ENCODE measurements at places on chromosomes 7 and 10. TPM values are rescaled to one million over a fixed set of nuclear protein-coding genes. Genes with fewer than 3 reads are reported as not detected.
A peak's percentile ranks its signal among the peaks of the same experiment; 100 is the strongest.

DNA sequence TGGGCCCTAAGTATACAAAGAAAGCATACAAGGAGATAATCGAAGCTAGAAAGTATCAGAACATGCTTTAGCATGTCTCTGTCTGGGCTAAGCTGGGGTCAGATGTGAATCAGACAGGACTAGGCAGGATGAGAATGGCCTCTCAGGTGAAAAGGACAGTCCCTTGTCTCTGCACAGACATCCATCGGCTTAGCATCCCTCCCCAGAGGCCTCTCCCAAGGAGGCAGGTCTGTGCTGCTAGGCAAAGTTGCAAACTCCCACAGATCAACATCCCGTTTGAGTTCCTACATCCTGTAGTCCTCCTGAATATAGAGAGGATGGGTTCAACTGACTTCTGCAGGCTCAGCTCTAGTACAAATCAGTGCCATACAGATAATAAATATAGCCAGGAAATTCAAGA, 24.5 kb downstream of the CHST15 start:
- no peak for DNase-seq
- no peaks in the 10 kb centered on the region for H3K36me3 ChIP-seq
- peaks cover 27% of the 10 kb centered on the region for H3K27me3 ChIP-seq
- no peak overlapping the region for H3K4me3 ChIP-seq

DNA sequence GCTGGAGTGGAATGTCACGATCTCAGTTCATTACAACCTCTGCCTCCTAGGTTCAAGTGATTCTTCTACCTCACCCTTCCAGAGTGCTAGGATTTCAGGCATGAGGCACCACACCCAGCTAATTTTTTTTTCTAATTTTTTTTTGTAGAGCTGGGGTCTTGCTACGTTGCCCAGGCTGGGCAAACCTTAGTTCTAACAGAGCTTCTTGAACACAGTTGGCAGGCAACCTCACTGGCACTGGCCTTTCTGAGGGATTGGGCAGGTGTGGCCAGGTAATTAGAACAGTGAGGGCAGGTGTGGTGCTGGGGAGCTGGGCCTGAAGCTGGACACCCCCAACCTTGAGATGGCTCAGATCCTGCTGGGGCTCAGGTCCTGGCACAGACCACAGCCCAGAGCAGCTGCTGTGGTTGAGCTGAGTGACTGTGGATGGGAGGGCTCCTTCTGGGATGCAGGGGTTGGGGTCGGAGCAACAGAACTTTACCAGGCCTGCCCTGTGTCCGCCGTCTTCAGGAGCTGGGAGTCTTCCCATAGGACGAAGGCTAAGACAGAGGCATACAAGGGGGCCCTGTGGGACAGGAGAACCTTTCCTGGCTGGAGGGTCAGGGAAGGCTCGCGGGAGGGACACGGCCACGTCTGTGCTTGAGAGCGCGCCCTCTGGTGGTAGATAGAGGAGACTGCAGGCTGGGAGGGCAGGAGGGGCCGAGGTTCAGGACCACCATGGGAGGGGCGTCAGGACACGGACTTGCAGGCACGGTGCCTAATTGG, 48.2 kb downstream of the COL26A1 start:
- no peak overlapping the region for H3K4me3 ChIP-seq
- H3K27ac ChIP-seq = no peak overlapping the region
- DNase-seq = no peak
- H3K4me1 ChIP-seq = no peaks in the 10 kb centered on the region

Gene FRAT1
- total RNA-seq = 1.4 TPM

GRCh38 chr10:47047577-47048525, 136.6 kb downstream of the PTPN20 start:
- no peaks in the 10 kb centered on the region for H3K36me3 ChIP-seq
- peaks cover 2% of the 10 kb centered on the region for H3K27me3 ChIP-seq
- DNase-seq = peak; percentile 12
- H3K4me1 ChIP-seq = no peaks in the 10 kb centered on the region
- H3K27ac ChIP-seq = no peak overlapping the region

DNA sequence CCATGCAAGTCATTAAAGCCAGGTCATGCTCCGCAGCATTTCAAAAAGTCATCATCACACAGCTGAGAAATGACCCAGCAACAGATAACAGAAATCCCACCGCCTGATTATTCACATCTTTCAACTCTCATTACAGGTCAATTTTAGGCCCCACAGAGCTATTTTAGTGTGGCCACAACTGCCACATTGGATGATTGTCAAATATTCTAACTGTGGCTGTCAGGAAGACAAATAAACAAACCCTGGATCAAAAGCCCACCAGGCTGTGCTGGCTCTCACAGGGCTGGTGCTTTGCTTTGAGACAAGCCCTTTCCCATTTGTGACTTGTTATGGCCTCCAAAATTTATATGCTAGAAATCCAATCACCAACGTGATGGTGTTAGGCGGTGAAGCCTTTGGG, 117.6 kb upstream of the CDC14C start:
- no peak overlapping the region for H3K27ac ChIP-seq
- no peak overlapping the region for H3K4me3 ChIP-seq
- no peak for DNase-seq
- no peaks in the 10 kb centered on the region for H3K4me1 ChIP-seq

Gene NANOS1
- 3.0 TPM for total RNA-seq

DNA sequence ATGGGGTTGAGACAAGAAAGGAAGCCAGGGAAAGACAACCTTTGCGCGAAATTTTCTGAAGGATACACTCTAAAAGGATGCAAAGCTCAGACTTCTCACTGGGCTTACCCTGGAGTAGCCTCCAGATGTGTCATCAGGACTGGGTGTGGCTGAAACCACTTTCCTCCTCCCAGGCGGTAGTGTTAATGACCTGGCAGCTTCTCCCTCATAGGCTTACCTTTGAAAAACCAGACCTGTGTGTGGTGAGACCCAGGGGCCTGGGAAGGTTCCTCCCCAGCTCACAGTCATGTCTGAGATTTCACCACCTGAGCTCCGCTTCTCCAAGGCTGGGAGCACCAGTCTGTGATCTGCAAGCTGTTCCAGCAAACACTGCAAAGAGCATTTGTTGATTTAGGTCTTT, 93.7 kb downstream of the EPC1 start:
- H3K36me3 ChIP-seq = no peaks in the 10 kb centered on the region
- H3K4me3 ChIP-seq = no peak overlapping the region
- no peaks in the 10 kb centered on the region for H3K4me1 ChIP-seq
- no peak overlapping the region for H3K27ac ChIP-seq
- H3K27me3 ChIP-seq = no peaks in the 10 kb centered on the region

DNA sequence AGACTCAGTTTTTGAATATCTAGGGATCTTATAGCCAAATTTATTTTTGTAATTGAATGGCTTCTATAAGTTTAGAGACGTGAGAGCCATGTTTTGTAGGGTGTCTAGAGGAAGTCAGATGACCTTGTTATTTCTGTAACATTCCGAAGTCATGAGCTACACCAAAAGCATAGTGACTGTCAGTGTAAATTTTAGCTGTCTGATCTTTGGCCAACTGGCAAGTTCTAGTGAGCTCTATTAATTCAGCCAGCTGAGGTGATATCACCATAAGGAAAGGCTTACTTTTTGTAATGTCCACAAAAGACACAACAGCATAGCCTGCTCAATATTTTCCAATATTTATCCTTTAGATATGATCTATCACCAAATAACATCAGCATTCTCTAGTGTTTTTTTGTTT, 9.9 kb upstream of the NT5C3A start:
- peak; percentile 83 for DNase-seq
- no peak overlapping the region for H3K4me3 ChIP-seq
- no peaks in the 10 kb centered on the region for H3K36me3 ChIP-seq
- no peaks in the 10 kb centered on the region for H3K27me3 ChIP-seq
- H3K4me1 ChIP-seq = peaks cover 3% of the 10 kb centered on the region

- no peaks in the 10 kb centered on the region for H3K36me3 ChIP-seq
- H3K4me3 ChIP-seq = peak overlapping the region; percentile 83
- peak overlapping the region; percentile 87 for H3K27ac ChIP-seq
Measured at GRCh38 chr7:32890010-32890792, 1.4 kb downstream of the KBTBD2 start.

DNA sequence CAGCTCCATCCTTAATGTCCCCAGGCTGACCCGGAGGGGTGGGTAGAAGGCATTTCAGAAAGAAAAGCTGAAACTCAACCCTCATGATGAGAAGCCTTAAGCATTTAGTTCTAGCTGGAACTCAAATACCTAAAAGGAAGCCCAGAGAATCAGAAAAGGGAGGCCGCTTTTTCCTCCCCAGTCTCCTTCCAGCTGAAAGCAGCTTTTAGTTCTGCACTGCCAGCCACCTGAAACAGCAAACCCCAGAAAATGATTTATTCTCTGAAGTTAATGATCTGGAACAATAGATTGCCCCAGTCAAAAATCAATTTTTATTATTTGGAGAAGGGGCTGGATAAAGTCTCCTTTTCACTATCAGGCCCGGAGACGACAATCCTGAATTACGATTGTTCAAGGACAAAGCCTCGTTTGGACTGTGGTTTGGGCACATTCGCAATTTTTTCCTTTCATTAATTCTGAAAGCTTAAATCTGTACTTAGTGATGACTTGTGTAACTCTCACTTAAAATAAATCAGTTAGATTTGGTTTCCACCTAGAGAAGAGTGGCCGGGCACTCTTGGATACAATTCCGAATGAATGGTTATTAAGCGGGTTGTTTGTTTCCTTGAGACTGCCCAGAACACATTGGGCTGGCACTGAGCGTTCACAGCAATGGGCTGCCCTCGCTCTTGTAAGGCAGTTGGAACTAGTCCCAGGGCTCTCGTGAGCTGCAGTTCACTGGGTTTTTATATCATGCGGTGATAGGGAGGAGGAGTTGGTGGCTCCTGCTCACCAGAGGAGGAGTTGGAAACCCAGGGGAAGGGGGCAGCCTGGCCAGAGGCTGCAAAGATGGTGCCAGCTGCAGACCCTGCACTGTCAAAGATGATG, 262.2 kb downstream of the CCSER2 start:
- no peak overlapping the region for H3K4me3 ChIP-seq
- no peak overlapping the region for H3K27ac ChIP-seq
- H3K4me1 ChIP-seq = no peaks in the 10 kb centered on the region
- H3K36me3 ChIP-seq = no peaks in the 10 kb centered on the region
- no peaks in the 10 kb centered on the region for H3K27me3 ChIP-seq
- no peak for DNase-seq

DNA sequence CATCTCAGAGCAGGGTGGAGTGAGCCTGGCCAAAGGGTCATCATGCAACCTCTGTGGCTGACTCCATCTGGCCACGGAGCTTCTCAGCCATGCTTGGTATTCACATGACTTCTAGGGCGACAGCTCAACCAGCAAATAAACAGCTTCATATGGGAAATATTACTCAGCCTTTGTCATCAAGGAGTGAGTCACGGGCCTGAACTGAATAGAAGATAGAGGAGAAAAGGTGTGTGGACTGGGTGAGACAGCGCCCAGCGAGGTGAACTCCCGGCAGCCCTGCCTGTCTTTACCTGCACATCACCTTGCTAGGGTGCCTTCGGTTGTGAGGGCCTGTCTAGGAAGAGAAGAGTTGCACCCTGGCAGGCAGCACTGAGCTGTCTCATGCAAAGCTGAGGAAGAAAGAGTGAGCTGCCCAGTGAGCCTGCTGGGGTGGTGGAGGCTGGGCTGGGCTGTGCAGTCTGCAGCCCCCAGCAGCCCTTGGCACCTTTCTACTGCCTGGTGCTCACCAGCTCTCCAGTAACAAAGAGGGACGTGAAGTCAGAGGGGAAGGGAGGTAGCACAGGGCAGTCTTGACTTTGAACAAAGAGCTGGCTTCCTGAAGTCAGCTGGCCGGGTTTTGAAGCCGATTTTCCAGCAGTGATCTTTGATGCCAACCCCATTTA, 114.2 kb downstream of the EGFR start:
- H3K4me1 ChIP-seq = peaks cover 68% of the 10 kb centered on the region
- H3K27ac ChIP-seq = peak overlapping the region; percentile 100
- H3K27me3 ChIP-seq = no peaks in the 10 kb centered on the region
- DNase-seq = peak; percentile 99

Gene NAT16
- 0.16 TPM for total RNA-seq

DNA sequence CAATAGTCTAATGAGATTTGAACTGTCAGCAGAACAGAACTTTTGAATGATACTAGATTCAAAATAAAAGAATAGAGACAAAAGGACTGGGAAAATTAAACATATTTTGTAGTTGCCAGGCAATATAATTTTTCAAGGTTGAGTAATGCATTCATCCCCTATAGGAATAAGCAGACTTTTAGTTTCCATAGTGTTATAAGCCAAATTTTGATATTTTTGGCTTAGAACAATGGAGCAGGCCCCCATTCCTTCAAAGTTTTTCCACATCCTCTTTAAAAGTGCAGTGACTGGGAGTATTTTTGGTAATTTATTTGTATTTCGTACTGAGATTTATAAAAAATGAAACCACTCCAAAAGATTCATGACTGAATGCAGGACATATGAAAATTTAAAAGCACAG, 24.0 kb downstream of the MEOX2 start:
- H3K27me3 ChIP-seq = no peaks in the 10 kb centered on the region
- no peak for DNase-seq
- no peak overlapping the region for H3K4me3 ChIP-seq
- H3K4me1 ChIP-seq = no peaks in the 10 kb centered on the region
- no peaks in the 10 kb centered on the region for H3K36me3 ChIP-seq

DNA sequence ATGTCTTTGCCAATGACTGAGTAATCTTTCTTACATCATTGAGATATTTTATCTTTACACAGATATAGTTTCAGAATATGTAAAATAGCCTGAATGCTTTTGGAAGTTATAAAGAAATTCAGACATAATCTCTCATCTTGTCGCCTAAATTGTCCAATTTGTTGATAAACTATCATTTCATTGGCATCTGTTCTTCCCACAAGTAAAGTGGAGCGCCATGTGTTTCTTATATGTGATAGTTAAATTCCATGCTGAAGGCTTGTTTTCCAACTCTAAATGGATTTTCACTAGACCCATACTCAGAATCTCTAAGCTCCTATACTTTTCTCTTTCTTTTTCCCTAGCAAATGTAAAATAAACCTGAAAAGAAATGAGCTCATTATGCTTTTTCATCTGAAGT, 640.1 kb upstream of the MBL2 start:
- DNase-seq = no peak
- no peak overlapping the region for H3K4me3 ChIP-seq
- no peak overlapping the region for H3K27ac ChIP-seq
- no peaks in the 10 kb centered on the region for H3K27me3 ChIP-seq

- no peak overlapping the region for H3K27ac ChIP-seq
- peaks cover 7% of the 10 kb centered on the region for H3K4me1 ChIP-seq
- H3K36me3 ChIP-seq = no peaks in the 10 kb centered on the region
- no peak for DNase-seq
- H3K27me3 ChIP-seq = no peaks in the 10 kb centered on the region
Measured at GRCh38 chr10:112738606-112739591, 211.1 kb upstream of the TCF7L2 start.

DNA sequence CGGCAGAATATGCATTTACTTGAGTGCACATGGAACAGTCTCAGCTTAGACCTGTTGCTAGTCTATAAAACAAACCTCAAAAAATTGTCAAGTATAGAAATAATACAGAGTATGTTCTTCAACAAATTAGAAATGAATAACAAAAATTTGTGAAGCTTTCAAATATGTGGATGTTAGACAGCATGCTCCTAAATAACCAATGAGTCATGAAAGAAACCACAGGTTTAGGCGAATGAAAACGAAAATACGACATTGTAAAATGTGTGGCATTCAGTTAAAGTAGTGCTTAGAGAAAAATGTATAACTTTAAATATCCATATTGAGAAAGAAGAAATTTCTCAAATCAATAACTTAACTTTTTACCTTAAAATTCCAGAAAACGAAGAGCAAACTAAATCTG, 760.0 kb upstream of the SORCS1 start:
- DNase-seq = no peak
- H3K27ac ChIP-seq = no peak overlapping the region
- no peaks in the 10 kb centered on the region for H3K27me3 ChIP-seq

GRCh38 chr10:95573964-95574604, 12.9 kb upstream of the SORBS1 start:
- no peak overlapping the region for H3K4me3 ChIP-seq
- H3K36me3 ChIP-seq = no peaks in the 10 kb centered on the region
- peaks cover 2% of the 10 kb centered on the region for H3K27me3 ChIP-seq
- no peak for DNase-seq

All from astrocyte (in vitro differentiated cells and primary cell).